ENCODE measurements at places on chromosomes 12 and 14. TPM values are rescaled to one million over a fixed set of nuclear protein-coding genes. Genes with fewer than 3 reads are reported as not detected.
A peak's percentile ranks its signal among the peaks of the same experiment; 100 is the strongest.

Gene LUM
- not detected for total RNA-seq

Gene CD4
- 311 TPM for total RNA-seq

Gene MBD6
- total RNA-seq, result 66.8 TPM

Gene HSPB8
- not detected for total RNA-seq

Gene CEBPE
- not detected for total RNA-seq

DNA sequence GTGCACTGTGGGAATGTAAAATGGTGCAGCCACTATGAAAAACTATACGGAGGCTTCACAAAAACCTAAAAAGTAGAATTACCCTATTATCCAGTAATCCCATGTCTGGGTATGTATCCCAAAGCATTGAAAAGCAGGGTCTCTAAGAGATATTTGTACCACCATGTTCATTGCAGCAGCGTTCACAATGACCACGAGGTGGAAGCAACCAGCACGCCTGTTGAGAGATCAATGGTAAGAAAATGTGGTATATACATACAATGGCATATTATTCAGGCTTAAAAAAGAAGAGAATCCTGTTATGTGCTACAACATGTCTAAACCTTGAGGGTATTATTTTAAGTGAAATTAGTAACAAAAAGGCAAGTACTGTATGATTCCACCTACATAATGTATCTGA lies 910 bp upstream of the NOPCHAP1 start:
- H3K27ac ChIP-seq, result peak overlapping the region; percentile 11
- H3K36me3 ChIP-seq, result peaks cover 23% of the 10 kb centered on the region
- peak overlapping the region; percentile 79 for H3K4me3 ChIP-seq
- H3K27me3 ChIP-seq, result peaks cover 11% of the 10 kb centered on the region

GRCh38 chr12:10214136-10214894 lies 1.6 kb downstream of the GABARAPL1 start:
- no peaks in the 10 kb centered on the region for H3K36me3 ChIP-seq
- H3K4me3 ChIP-seq, result peak overlapping the region; percentile 84
- H3K4me1 ChIP-seq, result peaks cover 32% of the 10 kb centered on the region
- peaks cover 16% of the 10 kb centered on the region for H3K27me3 ChIP-seq
- no peak for DNase-seq
- H3K27ac ChIP-seq, result peak overlapping the region; percentile 77

DNA sequence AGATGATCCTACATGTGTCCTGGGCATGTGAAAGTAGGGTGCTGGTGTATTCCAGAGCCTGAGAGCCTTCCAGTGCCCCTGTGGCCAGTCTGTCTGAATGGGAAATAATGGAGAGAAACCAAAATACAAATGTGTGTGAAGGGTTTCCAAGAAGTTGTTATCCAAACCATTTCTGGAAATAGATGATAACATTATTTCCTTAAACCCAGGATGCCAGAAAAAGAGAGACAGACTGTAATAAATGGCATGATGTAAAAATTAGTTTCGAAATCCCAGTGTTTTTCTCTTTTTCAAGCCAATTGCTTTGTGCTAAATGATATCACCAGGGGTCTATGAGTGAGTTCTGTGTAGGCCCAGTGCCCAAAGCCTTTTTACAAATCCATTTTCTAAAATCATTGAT lies 175.3 kb downstream of the PHLDA1 start:
- H3K4me3 ChIP-seq, result no peak overlapping the region
- no peaks in the 10 kb centered on the region for H3K4me1 ChIP-seq
- no peak overlapping the region for H3K27ac ChIP-seq
- no peaks in the 10 kb centered on the region for H3K36me3 ChIP-seq

GRCh38 chr14:57933349-57933748 lies 67.5 kb upstream of the SLC35F4 start:
- no peaks in the 10 kb centered on the region for H3K36me3 ChIP-seq
- H3K4me3 ChIP-seq, result no peak overlapping the region
- H3K27ac ChIP-seq, result no peak overlapping the region
- no peaks in the 10 kb centered on the region for H3K4me1 ChIP-seq

GRCh38 chr12:65259501-65259900 lies 19.0 kb upstream of the MSRB3 start:
- H3K4me3 ChIP-seq, result no peak overlapping the region
- H3K27me3 ChIP-seq, result peaks cover 7% of the 10 kb centered on the region
- H3K27ac ChIP-seq, result no peak overlapping the region
